Stimulated activated CD4-positive, alpha-beta T cell treated with anti-CD3 and anti-CD28 coated beads, Interleukin-1b, Interleukin-23, amount 100 ng/mL, for 48 hours (primary cell): ENCODE measurements at places on chromosomes 1 and 21.

DNA sequence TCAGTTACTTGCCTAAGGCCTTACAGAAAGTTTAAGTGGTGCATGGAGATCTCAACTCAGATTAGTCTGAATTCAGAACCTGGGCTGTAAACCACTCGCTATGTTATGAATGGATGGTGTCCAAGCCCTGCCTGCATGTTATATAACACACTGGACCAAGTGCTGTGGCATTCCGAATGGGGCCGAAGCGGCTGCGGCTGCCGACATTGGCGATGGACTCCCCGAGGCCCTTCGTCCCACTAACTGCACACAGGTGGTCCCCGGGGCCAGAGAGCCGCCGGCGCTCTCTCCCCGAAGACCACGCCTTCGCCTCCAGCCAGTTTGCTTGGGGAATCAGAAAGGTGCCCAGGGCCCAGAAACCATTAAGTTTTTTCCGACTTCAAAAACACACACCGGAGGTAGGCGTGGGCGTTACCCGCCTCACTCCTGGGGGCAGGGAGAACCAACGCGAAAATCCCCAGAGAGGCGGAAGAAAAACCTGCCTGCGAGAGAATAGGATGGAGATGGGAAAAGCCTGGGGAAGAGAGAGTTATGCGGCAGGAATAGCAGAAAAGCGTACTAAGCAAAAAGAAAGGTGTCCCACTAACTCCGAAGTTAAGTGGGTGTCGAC lies 579 bp upstream of the TENT5C start:
- no peak for DNase-seq

- peak; percentile 66 for DNase-seq
These were observed 7.0 kb upstream of the KCNC4 start for GRCh38 chr1:110203021-110203661.

- DNase-seq = no peak
These were observed 324.4 kb downstream of the AJAP1 start for GRCh38 chr1:4978660-4979390.

DNA sequence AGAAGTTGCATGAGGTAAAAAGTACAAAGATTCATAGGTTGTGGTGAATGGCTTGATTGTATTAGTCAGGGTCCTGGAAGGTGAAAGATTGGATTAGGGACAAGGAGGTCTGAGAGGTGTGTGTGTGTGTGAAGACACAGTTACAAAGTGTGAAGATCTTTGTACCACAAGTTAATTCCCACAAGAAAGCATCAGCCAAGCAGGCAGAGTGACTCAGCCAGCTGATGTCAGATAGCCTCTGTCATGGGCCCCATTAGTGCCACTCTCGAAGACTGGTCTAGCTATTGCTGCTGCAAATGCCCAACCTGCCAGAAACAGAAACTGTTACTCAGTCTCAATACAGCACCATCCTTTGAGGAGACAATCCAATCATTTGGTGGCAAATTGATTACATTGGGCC lies 96.5 kb downstream of the DTL start:
- DNase-seq = peak; percentile 30

GRCh38 chr1:202029727-202030126 lies 19.3 kb downstream of the ELF3 start:
- no peak for DNase-seq
